ENCODE measurements at places on chromosomes 16 and 17. TPM values are rescaled to one million over a fixed set of nuclear protein-coding genes. Genes with fewer than 3 reads are reported as not detected.
A peak's percentile ranks its signal among the peaks of the same experiment; 100 is the strongest.

DNA sequence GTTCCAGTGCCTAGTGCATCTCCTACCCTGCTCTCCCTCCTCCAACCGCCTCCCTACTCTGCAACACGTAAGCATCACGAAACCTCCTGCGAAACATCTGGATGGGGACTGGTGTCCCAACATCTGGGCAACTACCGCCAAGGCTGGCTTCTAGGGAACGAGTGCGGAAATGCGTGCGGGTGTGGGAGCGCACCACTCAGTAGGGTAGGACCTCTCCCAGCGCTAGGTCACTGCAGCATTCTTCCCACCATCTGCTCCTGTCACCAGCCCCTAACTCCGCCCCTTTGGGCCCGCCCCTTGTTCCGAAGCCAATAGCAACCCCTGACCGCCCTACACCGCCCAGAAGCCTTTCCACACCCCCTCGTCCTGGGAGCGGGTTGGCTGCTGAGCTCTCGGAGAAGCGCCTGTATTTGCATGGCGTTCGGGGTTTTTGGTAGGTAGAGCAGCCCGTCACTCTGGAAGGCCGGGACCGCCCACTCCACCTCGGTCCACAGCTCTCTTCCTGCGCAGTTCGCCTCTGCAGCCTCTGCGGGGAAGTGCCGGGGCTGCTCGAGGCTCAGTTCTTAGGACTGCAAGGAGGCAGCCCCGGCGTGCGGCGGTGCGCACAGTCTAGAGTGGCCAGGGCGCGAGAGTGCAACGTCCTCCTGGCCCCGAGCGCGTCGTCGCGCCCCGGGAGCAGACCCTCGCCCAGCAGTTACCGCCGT, at the start of gene HS3ST3B1:
Gene HS3ST3B1, plus strand, starts transcription at position 507 of the 704 bp plus-strand sequence. CDS start 438 bp downstream, outside the sequence.
- DNase-seq, result peak; percentile 99

GRCh38 chr16:55280587-55280986, 43.4 kb upstream of the IRX6 start:
- DNase-seq, result no peak

- DNase-seq, result no peak
Measured at GRCh38 chr17:77436481-77436880, 295.7 kb downstream of the SEC14L1 start.

DNA sequence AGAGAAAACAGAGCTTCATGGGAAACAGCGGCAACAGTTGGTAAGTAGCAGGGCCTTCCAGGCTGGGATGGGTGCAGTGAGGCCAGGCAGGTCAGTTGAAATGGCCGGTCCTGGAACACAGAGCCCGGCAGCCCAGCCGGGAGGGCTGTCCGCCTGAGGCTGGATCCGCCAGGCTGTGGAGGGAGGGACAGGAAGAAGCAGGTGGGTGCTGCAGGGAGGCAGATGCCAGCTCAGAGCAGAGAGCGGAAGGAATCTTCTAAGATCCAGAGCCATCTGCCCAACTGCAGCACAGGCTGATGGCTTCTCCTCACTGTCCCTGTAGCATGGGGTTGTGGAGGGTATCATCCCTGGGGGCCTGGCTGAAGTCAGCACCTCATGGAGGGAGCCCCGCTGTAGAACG, 599 bp downstream of the RNF112 start:
- no peak for DNase-seq

DNA sequence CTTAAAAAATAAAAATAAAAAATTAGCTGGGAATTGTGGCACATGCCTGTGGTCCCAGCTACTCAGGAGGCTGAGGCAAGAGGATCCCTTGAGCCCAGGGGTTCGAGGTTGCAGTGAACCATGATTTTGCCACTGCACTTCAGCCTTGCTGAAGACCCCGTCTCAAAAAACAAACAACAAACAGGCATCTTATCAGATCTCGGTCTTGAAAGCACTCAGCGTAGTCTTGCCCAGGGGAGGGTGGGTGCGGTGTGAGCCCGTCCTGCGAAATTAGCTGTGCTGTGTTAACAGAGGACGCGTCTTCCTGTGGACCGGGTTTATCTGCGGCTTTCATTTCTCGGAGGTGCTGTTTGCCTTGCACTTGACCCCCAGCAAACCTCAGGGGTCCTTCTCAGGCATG, 5.4 kb downstream of the GAA start:
- no peak for DNase-seq

Gene EPOP
- total RNA-seq, result 2.8 TPM

Gene PHOSPHO1
- total RNA-seq, result 0.23 TPM

Gene DOC2A
- total RNA-seq, result 18.8 TPM

All from mucosa of gallbladder (tissue), 1 donor.